T follicular helper cell (primary cell): ENCODE measurements at places on chromosomes 4 and X.

- no peak for DNase-seq
Observed at GRCh38 chr4:48261281-48261680, 8.4 kb downstream of the TEC start.

DNA sequence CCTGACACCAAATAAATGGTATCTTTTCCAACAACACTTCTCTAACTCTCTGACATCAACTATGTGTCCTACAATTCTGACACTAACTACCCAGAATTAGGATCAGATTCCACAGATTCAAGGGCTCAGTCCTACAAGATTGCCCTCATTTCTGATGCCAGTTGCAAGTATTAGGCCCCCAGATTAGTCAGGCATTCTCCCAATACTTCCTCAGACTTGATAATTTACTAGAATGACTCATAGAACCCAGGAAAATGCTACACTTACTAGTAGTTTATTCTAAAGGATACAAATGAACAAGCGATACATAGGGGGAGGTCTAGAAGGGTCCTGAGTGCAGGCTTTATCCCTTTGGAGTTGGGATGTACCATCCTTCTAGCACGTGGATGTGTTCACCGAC lies 8.5 kb downstream of the TIGD2 start:
- no peak for DNase-seq

DNA sequence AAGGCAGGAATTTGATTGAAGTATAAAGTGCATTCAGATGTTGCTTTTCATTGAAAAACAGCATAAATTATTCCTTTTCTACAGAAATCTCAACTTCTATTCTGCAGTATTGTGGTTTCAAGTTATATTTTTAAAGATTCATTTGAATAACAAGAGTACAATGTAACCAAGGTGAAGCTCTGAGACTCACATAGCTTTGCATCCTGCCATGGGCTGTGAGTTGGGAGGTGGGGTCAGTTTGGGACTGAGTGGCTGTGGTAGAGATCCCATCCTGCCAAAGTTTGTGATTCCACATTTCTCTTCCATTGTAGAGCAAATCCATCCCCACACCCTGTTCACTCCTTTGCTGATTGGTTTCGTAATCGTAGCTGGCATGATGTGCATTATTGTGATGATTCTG lies 69.2 kb downstream of the KIT start:
- no peak for DNase-seq

DNA sequence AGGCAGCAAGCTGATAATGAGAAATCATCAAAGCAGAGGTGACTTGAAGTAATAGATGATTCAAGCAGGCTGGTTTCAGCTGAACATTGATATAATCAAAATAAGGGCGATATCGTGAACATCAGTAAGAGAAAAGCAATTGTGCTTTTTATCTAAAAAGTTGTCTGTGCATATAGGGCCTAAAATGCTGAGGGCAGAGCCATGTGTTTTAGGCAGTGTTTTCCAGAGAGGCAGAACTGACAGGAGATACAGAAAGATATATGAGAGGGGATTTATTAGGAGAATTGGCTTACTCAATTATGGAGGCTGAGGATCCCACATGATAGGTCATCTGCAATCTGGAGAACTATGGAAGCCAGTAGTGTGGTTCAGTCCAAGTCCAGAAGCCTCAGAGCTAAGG lies 136.5 kb upstream of the NPY2R start:
- no peak for DNase-seq

DNA sequence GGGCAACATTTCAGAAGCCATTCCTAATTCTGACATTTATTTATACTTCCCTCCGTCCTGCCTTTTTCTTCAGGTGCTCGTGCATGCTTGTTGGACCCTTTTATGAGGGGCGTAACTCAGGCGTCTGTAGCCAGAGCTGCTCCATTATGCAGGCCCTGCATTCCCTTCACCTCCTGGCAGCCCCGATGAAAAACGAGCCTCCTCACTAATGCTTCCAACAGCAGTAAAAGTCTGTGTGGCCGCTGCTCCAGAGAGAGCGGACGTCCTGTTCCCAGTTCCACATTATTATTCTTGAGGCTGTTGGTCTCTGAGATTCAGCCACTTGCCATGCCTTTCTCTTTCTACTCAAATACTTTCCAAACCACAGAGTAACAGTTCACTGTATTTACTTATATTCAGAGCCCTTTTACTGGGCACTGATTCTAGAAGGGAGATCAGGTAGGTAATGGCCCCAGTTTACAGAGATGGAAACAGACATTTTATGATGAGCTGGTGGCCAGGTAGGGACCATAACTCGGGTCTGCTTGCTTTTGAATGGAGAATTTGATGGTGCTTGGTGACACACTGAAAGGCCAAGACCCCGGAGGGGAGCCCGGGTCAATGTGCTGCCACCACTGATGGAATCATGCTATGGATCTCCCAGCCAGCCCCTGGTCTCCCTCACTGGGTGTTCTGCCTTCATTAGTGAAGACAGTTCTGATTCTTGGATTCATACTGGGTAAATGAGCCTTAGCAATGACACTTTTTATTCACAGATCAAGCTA lies 101.0 kb downstream of the GATB start:
- no peak for DNase-seq

- DNase-seq: no peak
Observed at GRCh38 chr4:182924497-182924896, 7.3 kb upstream of the DCTD start.

GRCh38 chr4:145186729-145187128 lies 6.3 kb upstream of the OTUD4 start:
- no peak for DNase-seq

DNA sequence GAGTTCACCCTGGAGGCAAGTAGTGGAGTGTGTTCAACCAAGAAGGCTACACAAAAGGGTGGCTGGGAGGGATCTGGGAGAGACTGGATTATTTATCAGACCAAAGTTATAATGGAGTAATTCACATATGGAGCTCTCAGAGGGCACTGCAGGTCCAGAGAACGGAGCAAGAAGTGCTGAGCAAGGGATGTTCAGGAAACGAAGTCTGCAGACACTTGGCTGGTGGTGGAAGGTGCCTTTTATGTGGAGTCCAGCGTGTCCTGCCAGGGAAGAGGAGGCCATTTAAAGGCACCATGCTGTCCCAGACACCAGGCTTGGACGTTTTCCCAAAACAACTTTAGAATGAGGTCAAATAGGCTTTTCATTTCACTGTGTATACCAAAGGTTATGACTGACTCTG lies 130.1 kb downstream of the CEP135 start:
- DNase-seq: no peak
